Muscle of leg (tissue), 16 donors: ENCODE measurements at places on chromosomes 2 and 18. TPM values are rescaled to one million over a fixed set of nuclear protein-coding genes. Genes with fewer than 3 reads are reported as not detected.

Gene FABP1
- not detected for total RNA-seq

Gene EVA1A
- total RNA-seq: 6.9 TPM

Gene R3HDM1
- total RNA-seq: 10.4 TPM

Gene FEZ2
- total RNA-seq: 81.1 TPM

GRCh38 chr2:234615643-234616356, 118.9 kb upstream of the ARL4C start:
- H3K4me1 ChIP-seq: no peaks in the 10 kb centered on the region
- H3K27me3 ChIP-seq: no peaks in the 10 kb centered on the region
- no peaks in the 10 kb centered on the region for H3K36me3 ChIP-seq
- no peak overlapping the region for H3K27ac ChIP-seq
- DNase-seq: no peak
- no peak overlapping the region for H3K4me3 ChIP-seq

DNA sequence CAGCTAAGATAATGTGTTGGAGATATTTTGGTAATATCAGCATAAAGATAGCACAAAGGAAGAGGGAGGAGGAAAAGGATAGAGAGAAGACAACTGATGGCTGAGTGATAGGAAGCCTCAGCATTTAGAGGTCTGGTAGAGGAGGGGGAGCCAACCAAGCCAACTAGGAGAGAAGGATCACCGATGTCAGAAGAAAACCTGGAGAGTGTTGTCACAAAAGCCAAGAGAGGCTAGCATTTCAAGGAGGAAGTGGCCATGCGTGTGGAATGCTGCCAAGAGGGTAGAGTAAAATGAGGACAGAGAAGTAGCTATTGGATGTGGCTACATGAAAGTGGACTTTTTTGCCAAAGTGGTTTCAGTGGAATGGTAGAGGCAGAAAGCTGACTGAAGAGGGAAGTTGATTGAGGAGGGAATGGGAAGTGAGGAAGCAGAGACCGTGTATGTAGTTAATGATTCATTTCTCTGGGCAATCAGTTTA, 34.3 kb downstream of the LCLAT1 start:
- H3K4me3 ChIP-seq: no peak overlapping the region
- no peaks in the 10 kb centered on the region for H3K36me3 ChIP-seq
- peak; percentile 46 for DNase-seq
- no peaks in the 10 kb centered on the region for H3K4me1 ChIP-seq
- H3K27ac ChIP-seq: no peak overlapping the region

- peaks cover 14% of the 10 kb centered on the region for H3K4me1 ChIP-seq
- H3K4me3 ChIP-seq: no peak overlapping the region
- H3K36me3 ChIP-seq: no peaks in the 10 kb centered on the region
- peak; percentile 54 for DNase-seq
Measured at GRCh38 chr2:51014759-51015158, 17.2 kb downstream of the NRXN1 start.

GRCh38 chr18:29853126-29853525, 1189.4 kb downstream of the DSC3 start:
- DNase-seq: peak; percentile 4
- no peaks in the 10 kb centered on the region for H3K4me1 ChIP-seq
- no peak overlapping the region for H3K4me3 ChIP-seq
- no peak overlapping the region for H3K27ac ChIP-seq
- H3K36me3 ChIP-seq: no peaks in the 10 kb centered on the region
- H3K27me3 ChIP-seq: no peaks in the 10 kb centered on the region

- H3K4me3 ChIP-seq: no peak overlapping the region
- H3K4me1 ChIP-seq: no peaks in the 10 kb centered on the region
- no peaks in the 10 kb centered on the region for H3K36me3 ChIP-seq
- no peak for DNase-seq
- H3K27ac ChIP-seq: no peak overlapping the region
- H3K27me3 ChIP-seq: no peaks in the 10 kb centered on the region
Measured at GRCh38 chr18:532018-532417, 31.5 kb upstream of the COLEC12 start.
